GM10248 (cell line): ENCODE measurements at places on chromosomes 11 and 22.

DNA sequence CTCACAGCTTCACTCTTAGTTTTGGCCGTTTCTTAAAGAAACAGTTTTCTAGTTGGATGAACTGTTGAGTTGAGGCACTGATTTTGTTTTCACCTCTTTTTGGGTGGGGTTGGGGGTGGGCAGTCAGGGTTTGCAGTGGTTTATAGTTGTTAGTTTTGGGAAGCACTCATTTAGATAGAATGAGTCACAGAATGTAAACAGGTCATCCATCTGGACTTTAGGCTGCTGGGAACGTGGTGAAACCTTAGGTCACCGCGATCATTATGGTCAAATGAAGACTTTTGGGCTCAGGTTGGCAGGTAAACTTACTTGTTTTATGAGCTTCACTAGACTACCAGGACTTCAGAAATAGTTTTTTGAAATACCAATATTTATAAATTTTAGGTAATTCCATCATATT, 48.4 kb downstream of the CSTPP1 start:
- no peak for DNase-seq

GRCh38 chr11:95816037-95816436, 25.7 kb downstream of the CEP57 start:
- no peak for DNase-seq

DNA sequence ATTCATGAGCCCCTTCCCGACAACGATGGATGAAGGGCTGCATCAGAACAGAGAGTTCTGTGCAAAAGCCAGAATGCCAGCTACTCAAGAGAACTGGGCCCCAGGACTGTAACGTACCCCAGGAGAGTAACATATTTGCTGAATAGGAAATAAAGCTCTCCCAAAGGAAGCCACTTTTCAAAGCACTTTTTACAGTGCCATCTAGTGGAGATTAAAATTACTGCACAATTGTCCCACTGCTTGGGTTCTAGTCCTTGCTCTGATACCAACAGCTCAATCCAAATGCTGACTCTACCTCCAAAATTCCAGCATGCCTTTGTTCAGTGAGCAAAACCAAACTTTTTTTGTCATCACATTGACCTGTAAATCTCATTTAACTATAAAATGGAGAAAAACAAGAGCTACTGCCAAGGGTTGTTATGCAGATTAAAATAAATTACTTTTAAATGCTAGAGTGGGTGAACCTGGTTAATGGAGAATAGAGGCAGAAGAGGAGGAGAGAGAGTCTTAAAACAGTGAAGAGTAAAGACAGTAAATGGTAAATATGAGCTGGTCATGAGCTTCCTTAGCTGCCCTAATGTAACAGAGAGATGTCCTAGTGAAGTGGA, 87.6 kb upstream of the FSHB start:
- DNase-seq, result peak; percentile 13

DNA sequence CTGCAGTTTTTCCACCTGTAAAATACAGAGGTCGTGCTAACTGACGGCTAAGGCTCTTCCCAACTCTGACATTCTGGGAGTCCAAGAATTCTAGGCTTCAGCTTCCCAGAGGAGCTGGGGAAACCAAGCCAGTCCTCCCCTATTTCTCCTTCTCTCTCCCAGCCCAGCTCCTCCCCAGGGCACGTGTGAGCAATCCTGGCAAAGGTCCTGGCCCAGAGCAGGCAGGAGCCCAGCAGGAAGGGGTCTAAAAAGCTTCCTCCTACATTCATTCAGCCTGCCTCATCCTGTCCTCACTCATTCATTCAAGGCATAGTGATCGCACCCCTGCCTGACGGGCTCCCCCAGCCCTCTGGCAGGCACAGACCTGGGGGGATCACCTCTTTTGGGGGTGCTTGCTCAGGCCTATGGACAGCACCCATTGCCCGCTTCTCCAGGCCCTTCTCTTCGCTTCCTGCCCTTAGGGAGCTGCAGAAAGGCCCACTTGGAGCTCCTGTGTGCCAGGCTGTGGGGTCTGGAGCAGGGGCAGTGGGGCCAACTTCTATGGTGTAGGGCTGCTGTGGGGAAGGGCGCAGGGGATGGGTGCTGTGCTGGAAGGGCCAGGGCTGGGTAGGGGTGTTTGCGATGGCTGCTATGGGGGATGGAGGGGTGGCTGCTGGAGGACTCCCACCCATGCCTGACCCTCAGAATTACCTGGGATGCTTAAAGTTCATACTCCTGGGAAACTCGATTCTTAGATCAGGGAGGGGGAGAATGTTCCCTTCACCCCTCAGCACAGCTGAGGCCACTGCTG, 9.8 kb downstream of the KCNC1 start:
- DNase-seq, result no peak

DNA sequence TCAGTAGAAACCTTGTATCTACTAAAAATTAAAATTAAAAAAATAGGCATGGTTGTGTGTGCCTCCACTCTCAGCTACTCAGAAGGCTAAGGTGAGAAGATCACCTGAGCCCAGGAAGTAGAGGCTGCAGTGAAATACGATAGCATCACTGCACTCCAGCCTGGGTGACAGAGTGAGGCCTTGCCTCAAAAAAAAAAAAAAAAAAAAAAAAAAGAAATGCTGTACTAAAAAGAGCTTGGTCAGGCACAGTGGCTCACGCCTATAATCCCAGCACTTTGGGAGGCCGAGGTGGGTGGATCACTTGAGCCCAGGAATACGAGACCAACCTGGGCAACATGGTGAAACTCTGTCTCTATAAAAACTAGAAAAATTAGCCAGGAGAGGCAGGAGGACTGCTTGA, 36.5 kb downstream of the SBF2 start:
- DNase-seq, result no peak

DNA sequence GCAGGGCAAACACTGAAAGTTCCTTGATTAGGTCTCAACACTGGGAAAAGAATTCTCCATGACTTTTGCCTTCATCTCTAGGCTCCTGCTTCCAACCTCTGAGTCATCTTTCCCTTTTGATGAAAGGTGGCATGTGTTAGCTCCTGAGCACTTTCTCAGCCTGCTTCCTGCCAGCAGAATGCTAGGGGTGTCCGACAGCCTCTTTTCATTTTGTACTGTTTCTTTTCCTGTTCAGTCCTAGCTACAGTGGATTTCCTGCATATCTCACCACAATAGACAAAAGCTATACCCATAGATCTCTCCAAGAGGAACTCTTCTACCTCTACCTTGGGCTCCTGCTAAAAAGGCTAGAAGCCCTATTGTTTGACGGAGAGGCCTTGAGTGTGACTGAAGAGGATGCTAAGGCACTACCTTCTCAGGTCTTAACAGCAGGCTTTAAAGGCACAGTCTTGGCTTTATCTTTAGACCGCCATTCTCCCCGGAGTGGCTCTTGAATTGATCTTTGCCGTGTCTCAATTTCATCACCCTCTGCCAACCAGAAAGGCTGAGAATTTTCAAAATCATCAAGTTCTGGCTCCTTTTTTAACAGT, 145.5 kb downstream of the RBFOX2 start:
- no peak for DNase-seq

DNA sequence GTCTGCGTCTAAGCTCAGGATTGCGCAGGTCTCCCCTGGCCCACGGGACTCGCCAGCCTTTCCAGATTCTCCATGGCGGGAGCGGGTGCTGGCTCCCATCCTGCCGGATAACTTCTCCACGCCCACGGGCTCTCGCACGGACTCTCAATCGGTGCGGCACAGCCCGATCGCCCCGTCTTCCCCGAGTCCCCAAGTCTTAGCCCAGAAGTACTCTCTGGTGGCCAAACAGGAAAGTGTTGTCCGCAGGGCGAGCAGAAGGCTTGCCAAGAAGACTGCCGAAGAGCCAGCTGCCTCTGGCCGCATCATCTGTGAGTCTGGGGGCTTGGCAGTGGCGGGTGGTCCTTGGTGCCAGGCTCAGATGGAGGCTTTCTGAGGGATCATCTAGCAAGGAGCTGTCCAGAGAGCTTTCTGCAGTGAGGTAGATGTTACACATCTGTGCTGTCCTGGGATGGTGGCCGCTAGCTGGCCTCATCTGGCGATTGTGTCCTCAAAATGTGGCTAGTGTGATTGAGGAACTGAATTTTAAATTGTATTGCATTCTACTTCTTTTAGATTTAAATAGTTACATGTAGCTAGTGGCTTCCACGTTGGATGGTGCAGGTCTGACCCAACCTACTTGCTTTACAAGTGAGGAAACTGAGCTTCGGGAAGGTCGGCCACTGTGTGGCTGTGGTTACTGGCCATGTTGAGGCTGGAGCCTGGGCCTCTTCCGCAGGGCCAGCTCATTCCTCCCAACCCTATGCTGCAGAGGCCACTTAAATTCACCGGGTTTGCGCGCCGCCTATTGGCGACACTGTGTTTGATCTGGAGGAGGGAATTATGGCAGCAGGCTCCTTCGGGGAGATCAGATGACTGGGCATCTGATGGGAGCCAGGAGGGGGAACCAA, 6.7 kb downstream of the INCENP start:
- no peak for DNase-seq

GRCh38 chr22:22030493-22031182, 48.1 kb upstream of the TOP3B start:
- DNase-seq, result peak; percentile 83

DNA sequence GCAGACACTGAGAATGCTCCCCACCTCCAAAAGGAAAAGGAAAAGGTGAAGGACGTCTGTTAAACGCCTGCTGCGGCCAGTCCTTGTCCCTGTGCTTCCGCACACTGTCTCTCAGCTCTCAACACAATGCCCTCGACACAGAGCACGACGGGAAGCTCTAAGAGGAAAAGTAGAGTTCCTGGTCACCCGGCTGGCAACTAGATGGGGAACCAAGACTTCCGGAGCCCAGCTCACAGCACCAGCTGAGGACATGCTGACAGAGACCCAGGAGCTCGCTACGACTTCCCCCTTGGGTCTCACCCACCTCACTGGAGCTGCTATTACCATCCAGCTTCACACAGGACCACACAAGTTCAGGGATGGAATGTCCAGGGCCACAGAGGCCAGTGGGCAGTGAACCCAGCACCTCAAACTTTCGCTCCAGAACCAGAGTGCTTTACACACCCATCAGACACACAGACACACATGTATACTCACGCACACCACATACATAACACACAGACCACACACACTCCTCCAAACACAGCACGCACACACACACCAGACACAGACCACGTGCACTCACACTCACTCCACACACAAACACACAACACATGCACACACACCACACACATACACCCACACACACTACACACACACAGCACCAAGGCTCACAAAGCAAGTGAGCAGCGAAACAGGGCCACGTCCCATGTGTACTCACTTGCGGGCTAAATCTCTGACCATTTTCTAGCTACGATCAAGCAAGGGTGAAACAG, 9.6 kb downstream of the SULT4A1 start:
- DNase-seq, result no peak

- DNase-seq, result no peak
These were observed 605.6 kb downstream of the NTM start for GRCh38 chr11:131976021-131976420.

DNA sequence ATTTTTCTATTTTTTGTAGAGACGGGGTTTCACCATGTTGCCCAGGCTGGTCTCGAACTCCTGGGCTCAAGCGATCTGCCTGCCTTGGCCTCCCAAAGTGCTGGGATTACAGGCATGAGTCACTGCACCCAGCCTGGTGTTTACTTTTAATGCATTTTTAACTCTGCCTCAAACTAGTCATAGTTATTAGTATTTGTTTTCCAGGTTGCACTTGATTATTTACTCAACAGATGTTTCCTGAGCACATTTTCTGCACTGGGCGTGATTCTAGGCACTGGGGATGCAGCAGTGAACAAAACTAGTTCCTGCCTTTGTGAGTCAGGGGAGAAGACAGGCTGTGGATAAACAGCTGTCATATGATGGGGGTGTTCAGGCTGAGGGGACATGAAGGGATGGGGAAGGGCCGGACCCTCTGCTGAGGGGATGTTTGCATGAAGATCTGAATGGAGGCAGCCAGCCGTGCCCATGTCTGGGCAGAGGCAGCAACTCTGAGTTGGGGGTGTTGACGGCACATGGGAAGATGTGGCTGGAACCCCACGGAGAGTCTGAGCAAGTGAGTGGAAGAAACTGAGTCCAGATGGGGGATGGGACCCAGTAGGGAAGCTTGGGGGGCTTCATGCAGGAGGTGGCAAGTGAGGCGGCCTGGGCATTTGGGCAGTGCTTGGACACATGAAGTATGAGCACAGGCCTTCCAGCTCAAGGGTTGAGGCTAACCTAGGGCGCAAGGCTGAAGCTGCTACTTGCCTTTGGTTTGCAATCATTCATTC, 34.4 kb downstream of the MPPED1 start:
- DNase-seq, result no peak

DNA sequence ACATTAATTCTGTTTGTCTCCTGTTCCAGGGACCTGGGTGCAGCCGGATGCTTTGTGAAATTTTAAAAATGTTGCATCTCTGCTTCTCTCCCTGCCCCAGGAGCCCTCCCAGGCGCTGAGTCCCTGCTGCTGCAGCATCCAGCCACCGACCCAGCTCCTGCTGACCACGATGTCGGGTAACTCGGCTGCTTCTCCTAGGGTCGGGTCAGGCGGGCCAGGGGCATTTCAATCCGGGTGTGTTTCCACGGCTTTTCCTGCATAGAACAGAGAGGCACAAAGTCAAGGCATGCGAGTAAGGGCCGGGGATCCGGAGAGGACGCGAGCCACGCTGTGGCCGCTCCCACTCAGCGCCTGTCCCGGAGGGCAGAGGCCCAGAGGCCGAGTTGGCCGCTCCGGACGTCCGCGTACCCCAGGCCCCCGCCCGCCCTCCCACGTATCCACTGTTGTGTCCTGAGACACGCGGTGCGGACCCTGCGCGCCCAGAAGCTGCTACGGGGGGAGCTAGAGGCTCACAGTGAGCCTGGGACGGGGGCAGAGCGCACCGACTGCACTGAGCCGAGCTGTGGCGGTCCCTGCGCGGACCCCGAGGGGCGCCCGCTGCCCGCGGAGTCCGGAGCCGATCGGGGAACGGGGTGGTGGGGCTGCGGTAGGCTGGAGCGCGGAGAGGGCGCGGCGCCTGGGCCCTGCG, at the start of gene POU2AF3:
Gene POU2AF3 (plus strand): TSS at position 134 of the 688 bp plus-strand sequence. CDS start 36 bp downstream, at position 170.
- peak; percentile 34 for DNase-seq

- peak; percentile 52 for DNase-seq
These were observed 44.7 kb downstream of the ABTB2 start for GRCh38 chr11:34313099-34313517.

DNA sequence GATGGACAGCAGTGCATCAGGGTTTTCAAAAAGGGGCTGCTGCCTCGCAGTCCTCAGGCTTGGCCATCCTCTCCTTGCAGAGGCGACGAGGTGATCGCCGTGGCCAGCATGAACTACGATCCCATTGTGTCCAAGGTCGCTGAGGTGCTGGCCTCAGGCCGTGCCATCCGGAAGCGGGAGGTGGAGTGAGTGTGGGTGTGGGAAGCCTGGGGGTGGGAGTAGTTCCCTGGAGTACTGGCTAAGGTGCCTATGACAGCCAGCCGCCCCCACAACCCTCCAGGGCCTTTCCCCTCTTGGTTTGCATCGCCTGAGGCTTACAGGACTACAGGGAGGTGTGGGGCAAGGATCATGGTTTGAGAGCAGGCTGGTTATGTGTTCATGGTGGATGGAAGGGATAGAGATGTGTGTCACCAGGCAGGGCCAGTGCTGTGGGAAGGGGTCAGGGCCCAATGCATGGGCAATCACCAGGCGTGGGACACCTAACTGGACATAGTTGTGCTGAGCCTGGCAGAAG, 2.1 kb upstream of the LZTR1 start:
- no peak for DNase-seq

DNA sequence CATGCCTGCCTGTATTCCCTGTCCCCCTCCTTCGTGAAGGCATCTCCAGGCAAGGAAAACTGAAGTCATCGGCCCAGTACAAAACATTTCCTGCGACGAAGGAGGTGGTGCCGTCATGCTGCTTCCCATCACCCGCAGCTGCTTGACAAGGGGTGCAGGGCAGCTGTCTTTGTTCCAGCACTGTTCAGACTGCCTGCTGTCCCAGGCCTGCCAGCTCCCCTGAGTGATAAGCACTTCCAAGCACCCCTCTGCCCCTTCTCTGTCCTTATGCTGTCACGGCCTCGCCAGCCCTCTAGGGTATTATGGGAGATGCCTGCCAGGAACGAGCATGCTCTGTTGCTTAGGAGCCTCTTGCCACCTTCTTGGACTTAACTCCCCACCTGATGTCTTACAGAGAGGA, 37.1 kb upstream of the BSX start:
- no peak for DNase-seq
